Frontal cortex (tissue), 4 donors: ENCODE measurements at places on chromosomes 4 and X.

DNA sequence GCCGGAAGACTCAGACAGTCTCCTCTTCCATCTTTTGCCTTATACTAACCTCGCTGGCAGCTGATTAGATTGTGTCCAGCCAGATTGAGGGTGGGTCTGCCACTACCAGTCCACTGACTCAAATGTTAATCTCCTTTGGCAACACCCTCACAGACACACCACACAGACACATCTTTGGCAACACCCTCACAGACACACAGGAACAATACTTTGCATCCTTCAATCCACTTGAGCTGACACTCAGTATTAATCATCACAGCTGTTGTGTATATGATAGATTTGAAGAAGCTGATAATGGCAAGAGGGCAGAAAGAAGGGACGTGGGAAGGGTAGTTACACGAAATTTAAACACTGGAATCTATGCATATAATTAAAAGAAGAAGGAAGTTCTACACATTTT, 139.5 kb downstream of the ANKRD50 start:
- no peak for DNase-seq

- no peak for DNase-seq
Measured at GRCh38 chr4:113383111-113383785, 333.8 kb downstream of the ANK2 start.

- DNase-seq: no peak
Measured at GRCh38 chr4:167222099-167222498, 12.2 kb downstream of the SPOCK3 start.

DNA sequence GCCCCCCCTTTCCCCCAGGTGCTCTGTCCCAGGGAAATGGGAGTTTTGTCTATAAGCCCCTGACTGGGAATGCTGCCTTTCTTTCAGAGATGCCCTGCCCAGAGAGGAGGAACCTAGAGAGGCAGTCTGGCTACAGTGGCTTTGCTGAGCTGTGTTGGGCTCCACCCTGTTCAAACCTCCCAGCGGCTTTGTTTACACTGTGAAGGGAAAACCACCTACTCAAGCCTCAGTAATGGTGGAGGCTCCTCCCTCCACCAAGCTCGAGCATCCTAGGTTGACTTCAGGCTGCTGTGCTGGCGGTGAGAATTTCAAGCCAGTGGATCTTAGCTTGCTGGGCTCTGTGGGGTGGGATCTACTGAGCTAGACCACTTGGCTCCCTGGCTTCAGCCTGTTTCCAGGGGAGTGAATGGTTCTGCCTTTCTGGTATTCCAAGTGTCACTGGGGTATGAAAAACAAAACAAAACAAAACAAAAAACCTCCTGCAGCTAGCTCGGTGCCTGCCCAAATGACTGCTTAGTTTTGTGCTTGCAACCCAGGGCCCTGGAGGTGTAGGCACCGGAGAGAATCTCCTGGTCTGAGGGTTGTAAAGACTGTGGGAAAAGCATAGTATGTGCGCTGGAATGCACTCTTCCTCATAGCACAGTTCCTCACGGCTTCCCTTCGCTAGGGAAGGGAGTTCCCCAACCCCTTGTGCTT, 41.7 kb downstream of the ITM2A start:
- DNase-seq: no peak

- DNase-seq: no peak
Measured at GRCh38 chr4:171025776-171026175, 787.4 kb upstream of the GALNTL6 start.

DNA sequence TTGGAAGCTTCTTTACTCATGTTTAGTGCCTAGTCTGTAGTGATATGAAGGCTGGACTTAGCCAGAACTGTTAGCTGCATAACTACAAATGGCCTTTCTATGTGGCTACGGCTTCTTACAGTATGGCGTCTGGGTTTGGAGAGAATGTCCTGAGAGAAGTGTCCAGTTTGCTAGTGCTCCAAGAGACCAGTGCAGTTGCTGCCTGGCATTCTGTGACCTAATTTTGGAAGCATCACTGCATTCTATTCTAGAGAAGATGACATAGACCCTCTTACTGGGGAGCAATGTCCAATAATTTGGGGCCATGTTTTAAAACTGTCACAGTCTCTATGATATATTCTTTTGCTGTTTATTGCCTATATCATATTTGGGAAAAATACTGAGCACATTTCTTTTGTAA, 74.2 kb downstream of the STAG2 start:
- DNase-seq: no peak

DNA sequence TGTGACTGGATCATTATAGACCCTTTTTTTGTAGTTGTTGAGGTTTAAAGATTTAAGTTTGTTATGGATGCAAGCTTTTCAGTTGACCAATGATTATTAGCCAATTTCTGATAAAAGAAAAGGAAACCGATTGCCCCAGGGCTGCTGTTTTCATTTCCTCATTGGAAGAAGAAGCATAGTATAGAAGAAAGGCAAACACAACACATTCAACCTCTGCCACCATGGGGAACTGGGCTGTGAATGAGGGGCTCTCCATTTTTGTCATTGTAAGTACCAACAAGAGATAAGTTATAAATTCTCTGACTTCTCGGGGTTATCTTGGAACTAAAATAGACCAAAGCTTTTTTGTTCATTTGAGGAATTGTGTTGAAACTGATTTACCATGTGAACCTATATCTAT, at the start of gene CYBB:
Gene CYBB, plus strand, starts transcription at position 203 of the 400 bp plus-strand sequence. Its CDS starts 19 bp downstream, at position 222.
- no peak for DNase-seq

DNA sequence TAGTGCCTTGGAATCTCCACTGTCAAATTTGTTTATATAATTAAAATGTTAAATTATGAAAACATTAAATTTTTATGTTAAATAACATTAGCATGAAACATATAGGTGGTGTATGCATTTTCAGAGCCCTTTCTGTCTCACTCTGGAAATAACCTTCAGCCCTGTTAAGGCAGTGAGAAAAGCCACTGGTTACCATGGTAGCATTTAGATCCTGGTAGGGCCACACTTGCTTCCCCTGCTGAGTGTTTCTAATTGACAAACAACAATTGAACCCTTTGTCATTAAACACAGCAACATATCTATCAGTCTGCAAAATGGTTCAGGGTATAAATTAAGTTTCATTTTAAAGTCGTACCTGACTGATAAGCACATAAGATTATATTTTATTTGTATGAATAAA, 63.5 kb downstream of the PDK3 start:
- no peak for DNase-seq

DNA sequence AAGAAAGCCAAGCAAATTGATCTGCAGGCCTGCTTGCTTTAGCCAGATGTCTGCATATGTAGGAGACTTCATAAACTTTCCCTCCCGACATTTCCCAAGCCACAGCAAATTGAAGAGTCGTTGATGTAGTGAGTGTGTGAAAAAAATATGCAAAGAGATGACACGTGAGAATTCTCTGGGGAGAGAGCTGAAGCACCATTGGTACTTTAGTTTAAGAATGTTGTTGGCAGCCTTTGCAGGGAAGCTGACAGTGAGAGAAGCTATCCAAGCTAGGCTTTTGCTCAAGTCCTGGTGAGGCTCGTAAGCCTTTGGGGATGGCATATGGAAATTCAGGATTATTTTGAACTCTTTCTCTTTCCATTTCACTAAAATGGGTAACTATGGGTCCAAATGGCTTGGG, 87.5 kb downstream of the GLRA2 start:
- no peak for DNase-seq

DNA sequence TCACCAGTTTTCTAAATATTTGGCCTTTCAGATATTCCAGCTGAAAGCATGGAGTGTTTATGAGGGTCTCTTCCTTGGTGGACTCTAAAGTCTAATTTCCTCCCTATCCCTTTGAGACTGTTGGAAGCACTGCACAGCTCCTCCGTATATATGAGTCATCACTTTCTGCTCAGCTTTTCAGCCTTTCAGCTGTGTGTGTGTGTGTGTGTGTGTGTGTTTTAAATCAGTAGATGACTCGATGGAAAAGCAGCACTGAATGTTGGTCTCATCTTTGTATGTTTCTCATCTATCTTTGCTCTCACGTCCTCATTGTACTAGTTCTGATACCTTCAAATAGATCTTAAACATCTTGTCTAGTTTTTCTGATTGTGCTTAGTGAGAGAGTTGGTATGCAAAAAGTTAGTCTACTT, 81.6 kb downstream of the ZFX start:
- DNase-seq: no peak

DNA sequence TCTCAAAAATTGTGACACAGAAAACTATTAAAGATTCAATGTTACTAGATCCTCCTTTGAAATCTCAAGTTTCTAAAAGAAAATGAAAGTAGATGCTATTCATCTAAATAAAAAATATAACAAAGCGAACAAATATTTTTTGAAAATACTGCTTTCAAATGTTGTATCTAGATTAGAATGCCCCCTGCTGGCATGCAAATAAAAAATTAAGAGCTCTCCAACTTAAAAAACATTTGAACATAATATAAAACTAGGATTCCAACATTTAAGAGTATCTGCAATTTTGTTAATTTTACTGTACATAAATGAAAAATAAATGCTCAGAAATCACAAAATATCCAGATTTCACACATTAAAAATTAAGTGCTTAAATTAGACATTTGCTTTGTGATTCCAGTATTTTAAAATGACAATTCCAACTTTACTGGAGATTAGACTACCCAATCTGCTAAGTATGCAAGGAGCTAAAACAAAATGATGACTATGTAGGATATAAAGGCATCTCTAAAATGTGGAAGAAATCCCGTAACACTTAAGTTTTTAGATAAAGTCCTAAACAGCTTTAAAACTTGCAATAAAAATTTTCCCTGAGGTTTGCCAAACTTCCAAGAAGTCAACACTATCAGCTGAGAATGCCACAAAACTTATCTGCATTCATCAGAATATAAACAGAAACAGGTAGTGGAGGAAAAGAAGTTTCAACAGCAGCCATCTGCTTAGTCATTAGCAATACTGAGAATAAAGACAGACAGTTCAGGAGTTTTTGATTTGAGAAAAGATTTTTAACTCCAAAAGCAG, 32.7 kb downstream of the DHX15 start:
- no peak for DNase-seq

GRCh38 chrX:39693298-39693697, 404.5 kb downstream of the BCOR start:
- DNase-seq: no peak

DNA sequence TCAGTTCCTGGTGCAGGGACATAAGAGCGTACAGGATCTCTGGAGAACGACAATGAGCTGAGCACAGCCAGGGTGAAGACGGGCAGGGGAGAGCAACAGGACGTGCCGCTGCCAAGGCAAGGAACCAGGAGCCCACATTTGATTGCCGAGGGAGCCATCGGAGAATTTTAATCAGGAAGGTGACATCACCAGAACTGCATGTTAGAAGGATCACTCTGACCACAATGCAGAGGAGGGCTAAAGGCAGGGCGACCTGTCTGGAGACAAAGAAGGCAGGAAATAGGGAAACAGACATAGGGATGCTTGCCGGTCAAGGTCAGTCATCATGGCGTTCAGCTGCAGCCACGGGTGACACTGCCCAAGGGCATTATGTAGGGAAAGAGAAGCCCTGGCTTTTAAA, 81.4 kb downstream of the RBM47 start:
- no peak for DNase-seq

DNA sequence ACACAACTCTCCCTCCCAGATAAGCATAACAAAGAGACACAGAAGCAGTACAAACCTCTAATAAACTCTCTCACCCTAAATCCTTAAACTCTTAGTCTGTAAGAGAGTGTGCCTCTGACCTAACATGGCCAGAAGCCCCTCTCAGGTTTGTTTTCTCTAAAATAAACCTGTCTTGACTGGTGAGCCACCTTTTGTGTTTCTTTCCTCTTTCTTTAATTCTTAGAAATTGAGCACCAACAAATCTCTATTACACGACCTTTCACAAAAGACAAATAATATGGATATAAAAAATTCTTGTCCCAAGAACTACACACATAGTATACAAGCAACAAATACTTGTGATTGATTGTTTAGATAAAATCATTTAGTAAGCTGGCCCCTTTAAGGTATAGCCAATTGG, 573.7 kb downstream of the EPHA5 start:
- no peak for DNase-seq

- DNase-seq: no peak
Measured at GRCh38 chr4:24278693-24279092, 305.7 kb downstream of the DHX15 start.

- no peak for DNase-seq
Measured at GRCh38 chr4:113962719-113963265, 16.7 kb downstream of the ARSJ start.

- DNase-seq: no peak
Measured at GRCh38 chrX:46574774-46575381, 1.3 kb downstream of the CHST7 start.

GRCh38 chr4:186725469-186726425, 2.1 kb upstream of the FAT1 start:
- peak; percentile 81 for DNase-seq

- DNase-seq: no peak
Measured at GRCh38 chrX:150906694-150907093, 8.2 kb upstream of the CD99L2 start.

DNA sequence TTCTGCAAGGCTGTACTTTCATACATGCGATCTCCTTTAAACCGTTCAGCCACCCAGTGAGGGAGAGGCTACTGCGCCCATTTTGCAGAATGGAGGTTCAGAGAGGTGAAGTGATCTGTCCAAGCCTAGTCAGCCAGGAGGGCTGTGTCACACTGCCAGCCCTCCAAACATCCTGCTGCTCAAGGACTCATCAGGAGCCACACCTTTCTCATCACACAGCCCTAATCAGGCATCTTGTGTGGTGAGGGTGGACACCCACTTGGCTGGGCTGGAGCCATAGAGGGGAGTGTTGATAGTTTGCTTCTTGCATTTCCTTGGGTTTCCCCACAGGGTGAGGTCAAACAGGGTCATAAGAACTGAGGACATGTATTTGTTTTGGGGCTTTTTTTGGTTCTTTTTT, 5.4 kb upstream of the CXCR3 start:
- DNase-seq: no peak

- no peak for DNase-seq
Measured at GRCh38 chr4:519203-519651, 20.2 kb downstream of the PIGG start.

- no peak for DNase-seq
Measured at GRCh38 chr4:92182736-92183407, 120.9 kb upstream of the GRID2 start.

GRCh38 chrX:53337101-53337500, 55.7 kb upstream of the IQSEC2 start:
- DNase-seq: no peak

GRCh38 chr4:48197643-48198237, 63.7 kb upstream of the TXK start:
- no peak for DNase-seq

DNA sequence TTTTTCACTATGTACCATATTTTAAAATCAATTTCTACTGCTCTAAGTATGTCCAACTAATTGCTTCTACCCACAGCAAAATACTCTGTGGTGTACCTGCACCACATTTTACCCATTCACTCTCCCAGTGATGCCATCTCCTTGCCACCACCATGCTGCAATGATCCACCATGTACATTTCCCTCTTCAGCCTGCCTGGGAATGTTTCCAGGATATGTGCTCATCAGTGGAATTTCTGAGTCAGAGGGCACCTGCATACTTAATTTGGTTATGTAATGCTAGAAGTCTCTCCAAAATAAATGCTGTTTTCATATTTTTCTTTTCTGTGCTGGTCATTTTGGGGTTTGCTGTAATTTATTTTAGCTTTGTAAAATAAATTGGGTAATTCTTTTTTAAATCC, 33.2 kb upstream of the OCIAD2 start:
- no peak for DNase-seq

- DNase-seq: no peak
Measured at GRCh38 chrX:14963447-14964236, 90.4 kb downstream of the MOSPD2 start.
